ENCODE measurements at places on chromosomes 1 and 21.
A peak's percentile ranks its signal among the peaks of the same experiment; 100 is the strongest.

GRCh38 chr1:84715342-84716019, 25.2 kb upstream of the SSX2IP start:
- DNase-seq = peak; percentile 99

DNA sequence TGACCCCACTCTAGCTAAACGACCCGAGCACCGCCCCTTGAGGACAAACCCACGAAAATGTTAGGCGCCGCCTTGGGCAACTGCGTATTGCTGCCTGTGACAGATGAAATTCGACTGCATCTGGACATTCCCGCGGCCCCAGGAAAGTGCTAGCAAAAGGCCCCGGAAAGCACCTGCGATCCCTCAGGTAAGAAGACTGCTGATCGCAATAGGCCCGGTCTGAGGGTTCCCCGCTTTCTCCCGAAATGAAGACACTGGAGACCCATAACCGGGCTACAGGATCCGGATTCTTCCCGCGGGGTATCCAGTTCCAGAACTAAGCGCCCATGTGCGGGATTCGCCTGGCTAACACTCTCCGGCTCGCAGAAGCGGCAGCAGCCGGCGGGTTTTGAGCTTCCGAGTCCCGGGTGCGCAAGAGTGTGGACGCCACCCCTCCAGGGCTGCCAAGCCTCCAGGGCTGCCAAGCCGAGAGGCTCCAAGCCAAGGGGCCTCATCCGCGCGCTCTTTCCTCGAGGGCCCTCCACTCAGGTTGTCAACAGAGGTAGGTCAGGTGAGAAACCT, 157.9 kb upstream of the NBPF11 start:
- DNase-seq = no peak

GRCh38 chr1:238777551-238777950, 608.8 kb upstream of the CHRM3 start:
- no peak for DNase-seq

DNA sequence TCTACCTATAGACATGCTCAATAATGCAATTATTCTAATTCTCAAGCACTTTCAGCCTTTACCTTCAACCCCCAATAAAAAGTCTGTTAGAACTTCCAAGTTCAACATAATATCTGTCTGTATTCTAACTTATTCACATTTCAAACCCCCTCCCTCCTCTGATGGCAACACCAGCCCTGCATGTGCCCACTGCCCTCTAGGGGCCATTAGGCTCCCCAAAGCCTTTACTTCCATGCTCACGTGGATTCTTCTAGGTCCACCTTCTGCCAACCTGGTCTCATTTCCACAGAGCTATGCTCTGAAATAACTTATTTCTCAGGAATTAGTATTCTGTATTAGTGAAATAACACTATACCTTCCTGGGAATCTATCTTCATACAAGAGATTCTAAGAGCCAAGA, 22.2 kb upstream of the KPRP start:
- no peak for DNase-seq

- no peak for DNase-seq
Observed at GRCh38 chr21:27058673-27059605, 92.1 kb upstream of the ADAMTS5 start.

GRCh38 chr1:15848143-15848928, 829 bp downstream of the SPEN start:
- no peak for DNase-seq

- DNase-seq = no peak
Observed at GRCh38 chr1:80083892-80084291, 1077.4 kb upstream of the ADGRL4 start.

GRCh38 chr1:85319491-85319890, 43.1 kb upstream of the BCL10 start:
- DNase-seq = no peak

DNA sequence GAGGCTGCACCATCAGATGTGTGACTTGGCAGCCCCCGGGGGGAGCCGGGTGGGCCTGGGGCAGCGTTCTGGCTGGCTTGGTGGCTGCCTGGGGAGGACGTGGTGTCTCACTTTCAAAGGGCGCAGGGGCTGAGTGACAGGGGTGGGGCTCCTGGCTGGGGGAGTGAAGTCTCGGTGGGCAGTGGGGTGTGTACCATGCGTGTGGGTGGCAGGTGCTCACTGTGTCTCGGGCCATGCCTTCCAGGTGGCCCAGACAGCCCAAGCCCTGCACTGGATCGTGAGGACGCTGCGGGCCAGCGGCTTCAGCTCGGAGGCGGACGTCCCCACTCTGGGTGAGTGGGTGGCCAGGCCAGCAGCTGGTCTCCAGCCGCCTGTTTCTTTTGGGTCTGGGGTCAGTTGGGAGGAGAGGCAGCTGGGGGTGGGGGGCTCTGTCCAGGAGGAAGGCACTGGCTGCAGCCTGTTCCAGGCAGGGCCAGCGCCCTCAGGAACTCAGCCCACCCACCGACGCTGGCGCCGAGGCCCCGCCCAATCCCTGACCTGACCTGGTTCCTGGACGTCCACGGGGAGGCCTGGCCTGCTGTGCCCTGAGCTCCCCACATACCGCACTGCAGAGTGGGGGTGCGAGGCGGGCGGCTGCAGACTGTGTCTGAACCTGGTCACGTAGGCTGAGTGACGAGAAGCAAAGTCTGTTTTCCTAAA, 30.6 kb upstream of the LRRC3 start:
- DNase-seq = no peak

DNA sequence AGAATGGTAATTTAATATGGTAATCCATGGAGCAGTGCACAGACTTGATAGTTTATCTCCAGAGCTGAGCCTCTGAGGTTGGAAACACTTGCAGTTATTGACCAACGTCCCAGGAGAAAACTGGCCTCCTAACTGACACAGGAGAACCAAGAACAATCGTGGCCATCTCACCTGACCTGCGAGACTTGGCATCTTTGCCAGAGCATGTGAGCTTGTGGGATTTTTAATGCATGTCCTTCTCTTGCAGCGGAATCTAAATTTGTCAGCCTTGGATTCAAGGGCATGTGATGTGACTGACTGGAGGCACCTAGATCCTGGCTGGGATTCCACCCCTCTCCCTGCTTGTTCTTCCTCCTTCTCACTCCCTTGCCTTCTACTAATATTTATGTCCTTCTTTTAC, 27.8 kb upstream of the SLC26A9 start:
- no peak for DNase-seq

DNA sequence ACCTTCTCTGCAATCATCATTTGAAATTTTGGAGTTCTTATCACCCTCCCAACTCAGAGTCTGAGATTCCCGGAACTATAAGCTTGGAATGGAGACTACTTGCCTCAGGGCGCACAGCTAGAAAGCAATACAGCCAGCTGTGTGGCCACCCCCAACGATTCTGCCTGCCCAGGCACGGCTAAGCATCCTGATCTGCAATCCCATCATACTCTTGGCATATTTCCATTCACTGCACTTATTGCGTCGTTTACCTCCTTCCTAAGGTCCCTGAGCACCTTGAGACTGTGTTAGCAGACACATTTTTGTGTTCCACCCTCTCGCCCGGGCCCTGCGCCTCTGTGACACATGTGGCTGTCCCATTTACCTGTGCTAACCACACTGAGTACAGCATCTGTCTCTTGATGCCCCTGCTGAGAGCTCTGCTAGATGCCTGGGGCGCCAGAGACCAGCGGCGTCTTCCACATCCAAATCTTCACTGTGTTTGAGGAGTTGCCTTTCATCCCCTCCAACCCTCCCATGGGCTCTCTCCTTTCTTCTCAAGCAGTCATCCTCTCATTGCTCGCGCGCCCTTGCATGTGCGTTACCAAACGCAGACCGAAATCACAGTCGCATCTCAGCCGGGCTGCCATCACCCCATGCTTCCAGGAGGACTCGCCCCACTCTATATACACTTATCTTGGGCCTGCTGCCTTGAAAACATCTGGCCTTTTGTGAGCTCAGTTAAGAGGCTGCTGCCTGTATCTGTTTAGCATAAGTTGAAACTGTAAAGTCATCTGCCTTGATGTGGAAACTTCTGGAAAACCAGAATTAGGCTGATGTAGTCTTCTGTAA, 3.5 kb upstream of the CLDN19 start:
- no peak for DNase-seq

GRCh38 chr1:14440731-14441130, 157.8 kb upstream of the KAZN start:
- no peak for DNase-seq

DNA sequence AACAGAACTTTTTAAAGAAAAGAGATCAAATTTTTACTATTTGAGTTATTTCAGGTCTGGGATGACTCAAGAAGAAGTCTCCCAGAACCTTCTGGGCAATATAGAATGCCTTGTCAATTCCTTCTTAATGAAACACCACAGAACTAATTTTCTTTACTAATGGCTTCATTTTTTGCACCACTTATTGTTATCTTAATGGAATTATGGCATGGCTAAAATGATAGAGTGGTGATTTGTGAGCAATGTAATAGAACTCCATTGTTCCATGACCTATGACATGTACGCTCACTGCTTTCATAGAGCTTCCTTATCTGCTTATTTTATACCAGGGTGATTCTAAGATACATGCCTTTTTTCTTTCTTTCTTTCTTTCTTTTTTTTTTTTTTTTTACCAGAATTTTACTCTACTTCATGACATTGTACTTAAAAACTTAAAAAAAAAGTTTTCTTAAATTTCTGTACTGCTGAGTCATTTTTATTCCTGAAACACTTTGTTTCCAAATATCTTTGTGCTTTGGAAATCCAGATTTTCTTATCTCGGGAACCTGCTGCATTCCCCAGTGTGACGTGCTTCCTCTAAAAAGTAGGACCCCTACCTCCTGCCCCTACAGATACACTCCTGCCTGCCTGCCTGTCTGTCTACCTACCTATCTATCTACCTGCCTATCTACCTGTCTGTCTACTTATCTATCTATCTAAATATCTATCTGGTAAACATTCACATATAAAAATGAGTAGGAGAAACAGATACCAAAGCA, 284.9 kb downstream of the PBX1 start:
- DNase-seq = no peak

DNA sequence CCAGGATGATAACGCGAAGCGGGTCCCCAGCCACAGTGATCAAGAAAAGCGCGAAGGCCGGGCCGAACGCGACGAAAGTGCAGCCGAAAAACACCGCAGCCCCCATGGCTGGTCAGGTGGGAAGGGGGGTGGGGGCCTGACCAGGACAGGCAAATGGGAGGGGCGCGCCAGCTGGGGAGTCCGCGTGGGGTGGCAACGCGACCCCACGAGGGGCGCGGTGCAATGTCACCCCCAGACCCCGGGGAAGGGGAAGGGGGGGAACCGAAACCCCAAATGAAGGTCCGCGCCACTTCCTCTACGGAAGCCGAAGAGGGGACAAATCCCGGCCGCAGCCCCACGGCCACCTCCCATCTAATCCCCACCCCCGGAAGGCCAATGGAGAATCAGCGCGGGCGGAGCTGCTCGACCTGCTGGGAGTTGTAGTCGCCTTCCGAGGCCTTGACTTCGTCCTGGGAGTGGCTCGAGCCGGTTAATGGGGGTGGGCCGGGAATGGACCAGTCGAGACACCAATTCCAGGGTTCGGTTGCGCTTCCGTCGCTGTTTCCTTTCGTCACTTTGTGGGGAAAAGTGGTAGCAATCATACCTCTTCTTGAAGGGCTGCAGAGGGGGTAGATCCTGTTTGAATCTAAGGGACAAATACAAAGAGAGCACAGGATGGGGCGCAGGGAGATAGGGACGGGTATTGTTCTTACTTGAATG, at the start of gene APH1A:
TSS of gene APH1A (minus strand) at position 312 of the 699 bp plus-strand sequence. CDS start at position 106, 206 bp downstream.
- DNase-seq = peak; percentile 84

GRCh38 chr21:36466061-36466511, 13.8 kb downstream of the CLDN14 start:
- DNase-seq = no peak

DNA sequence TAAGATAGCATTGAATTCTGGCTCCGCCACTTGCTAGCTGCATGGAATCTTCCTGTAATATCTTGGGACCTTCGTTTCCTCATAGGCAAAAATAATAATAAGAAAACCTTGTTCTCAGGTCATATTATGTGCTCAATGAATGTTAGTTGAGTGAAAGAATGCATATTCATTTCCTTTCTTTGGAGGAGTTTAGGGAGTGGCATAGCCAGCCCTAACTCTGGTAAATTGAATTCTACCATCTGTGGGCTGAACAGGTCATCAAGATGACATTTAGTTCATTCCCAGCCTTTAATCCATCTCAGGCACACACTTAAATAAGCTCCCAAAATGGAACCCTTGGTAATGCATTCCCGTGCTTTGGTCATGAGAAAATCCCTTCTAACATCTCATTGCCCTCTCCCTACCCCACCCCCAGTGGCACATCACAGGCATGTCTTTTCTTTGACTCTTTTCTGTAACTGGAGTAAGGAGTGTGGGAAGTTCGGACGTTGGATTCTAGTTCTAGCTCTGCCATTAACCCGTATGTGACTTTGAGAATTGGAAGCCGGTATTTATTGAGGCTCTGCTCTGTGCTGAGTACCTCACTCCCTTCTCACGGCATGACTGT, 13.2 kb upstream of the MYOG start:
- DNase-seq = no peak

- no peak for DNase-seq
Observed at GRCh38 chr1:40808002-40808401, 24.4 kb downstream of the KCNQ4 start.

DNA sequence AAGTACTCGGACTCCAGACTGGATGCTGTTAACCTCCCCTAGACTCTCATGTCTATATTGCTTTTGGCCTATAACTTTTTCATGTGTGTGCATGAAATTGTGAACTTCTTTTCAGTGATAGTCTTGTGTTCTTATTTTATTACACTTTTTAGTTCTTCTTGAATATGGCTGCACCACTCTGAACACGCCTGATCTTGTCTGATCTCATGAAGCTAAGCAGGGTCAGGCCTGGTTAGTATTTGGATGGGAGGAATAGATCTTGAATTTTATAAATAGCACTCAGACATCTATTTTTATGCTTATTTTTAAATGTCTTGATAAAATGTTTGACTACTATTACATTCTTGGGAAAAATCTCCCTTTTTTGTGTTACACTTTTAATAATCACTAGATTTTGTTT, 22.4 kb downstream of the TCP10L start:
- no peak for DNase-seq

DNA sequence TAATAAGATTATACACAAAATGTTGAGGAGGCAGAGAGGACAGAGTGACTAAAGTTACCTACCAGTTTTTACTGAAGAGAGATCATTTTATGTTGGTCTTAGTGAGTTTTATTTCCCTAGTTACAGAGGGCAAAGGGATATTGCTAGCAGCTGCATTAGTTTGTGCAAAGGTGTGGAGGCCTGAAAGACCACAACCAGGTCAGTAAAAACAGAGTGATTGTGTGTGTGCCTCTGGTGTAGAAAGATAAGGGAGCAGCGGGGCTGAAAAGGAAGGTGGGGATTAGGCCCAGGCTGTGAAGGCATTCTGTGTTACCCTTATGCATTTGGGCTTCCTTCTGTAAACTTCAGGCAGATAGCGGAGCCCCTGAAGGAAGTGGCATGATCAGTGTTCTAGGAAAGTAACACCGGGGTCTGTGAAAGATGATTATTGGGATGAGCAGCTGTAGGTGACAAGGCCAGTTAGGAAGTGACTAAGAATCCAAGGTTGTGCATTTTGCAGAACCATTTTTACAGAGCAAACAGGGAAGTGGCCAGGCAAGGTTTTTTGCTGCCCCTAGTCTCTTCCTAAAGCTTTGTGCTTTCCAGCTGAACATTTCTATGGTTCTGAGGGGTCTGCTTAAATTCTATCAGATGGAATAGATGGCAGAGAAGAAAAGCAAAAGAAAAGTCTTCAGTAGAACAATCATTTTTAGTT, 3.7 kb downstream of the GADD45A start:
- DNase-seq = no peak

Data from NCI-H524 (cell line).